ENCODE measurements at places on chromosomes 3 and 15.

- no peak for DNase-seq
Observed at GRCh38 chr3:14512281-14512941, 27.7 kb downstream of the GRIP2 start.

DNA sequence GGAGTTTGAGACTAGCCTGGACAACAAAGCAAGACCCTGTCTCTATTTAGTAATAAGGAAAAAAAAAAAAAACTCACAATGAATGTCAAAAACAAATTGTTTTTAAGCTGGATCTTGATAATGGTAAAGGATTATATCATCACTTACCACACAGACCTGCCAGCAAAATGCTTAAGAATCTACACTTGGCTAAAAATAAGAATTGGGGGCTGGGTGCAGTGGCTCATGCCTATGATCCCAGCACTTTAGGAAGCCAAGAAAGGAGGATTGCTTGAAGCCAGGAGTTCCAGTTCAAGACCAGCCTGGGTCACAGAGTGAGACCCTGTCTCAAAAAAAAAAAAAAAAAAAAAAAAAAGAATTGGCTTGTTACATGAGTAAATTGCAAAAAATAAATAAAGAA lies 31.0 kb downstream of the ACAP2 start:
- DNase-seq = no peak

- DNase-seq = no peak
Observed at GRCh38 chr3:155135003-155135402, 54.9 kb downstream of the MME start.

DNA sequence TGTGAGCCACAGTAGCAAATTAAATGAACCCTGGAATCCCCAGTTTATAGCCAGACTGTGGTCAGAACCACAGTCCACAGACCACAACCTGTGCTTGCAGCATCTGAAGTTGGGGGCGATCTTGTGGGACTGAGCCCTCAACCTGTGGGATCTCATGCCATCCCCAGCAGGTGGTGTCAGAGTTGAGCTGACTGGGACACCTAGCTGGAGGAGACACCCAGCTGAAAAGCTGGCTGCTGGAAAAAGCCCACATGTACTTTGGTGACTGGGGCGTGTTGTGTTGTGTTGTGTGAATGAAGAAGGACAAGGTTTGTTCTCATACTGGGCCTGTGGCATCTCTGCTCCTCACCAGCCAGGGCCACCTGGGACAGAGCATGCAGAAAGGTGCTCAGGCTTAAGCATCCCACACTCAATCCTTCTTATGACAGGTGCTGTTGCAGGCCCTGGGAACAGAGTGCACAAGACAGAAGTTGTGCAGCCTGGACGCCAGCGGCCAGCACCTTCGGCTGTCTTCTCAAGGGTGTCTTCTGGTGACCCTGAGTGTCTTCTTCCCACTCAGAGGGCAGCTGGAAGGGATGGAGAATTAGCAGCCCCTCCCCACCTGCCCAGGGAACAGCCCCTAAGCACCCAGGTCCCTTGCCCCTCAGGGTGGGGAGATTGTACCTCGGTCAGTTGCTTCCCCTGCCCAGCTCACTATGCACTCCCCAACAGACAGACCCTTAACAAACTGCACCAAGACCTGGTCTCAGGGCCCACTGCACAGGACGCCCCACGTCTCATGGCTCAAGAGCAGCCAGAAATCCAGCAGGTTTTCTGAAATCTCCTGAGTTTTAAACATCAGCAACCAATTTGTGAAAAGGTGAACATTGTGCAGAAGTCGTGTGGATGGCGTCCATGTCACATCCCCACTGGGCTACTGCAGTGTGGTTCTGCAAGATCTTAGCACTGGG lies 2.2 kb upstream of the UROC1 start:
- DNase-seq = no peak

GRCh38 chr15:85027033-85027380 lies 45.4 kb downstream of the PDE8A start:
- DNase-seq = no peak

DNA sequence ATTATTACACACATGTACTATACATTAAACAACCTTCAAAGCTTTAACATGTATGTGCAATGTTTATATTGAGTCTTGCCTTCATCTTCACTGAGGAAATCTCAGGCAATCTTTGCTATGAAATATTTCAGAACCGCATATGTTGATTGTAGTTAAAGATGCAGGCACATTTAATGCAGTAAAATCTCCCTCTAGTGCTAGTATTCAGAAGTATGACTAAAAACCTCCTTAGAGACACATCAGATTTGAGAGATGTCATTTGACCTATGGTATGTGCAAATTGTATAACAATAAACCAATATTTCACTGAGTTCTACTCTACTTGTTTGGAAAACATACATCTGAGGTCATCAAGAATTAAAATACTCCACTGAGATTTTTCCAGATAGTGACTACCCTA lies 123.8 kb upstream of the C15orf61 start:
- DNase-seq = no peak

DNA sequence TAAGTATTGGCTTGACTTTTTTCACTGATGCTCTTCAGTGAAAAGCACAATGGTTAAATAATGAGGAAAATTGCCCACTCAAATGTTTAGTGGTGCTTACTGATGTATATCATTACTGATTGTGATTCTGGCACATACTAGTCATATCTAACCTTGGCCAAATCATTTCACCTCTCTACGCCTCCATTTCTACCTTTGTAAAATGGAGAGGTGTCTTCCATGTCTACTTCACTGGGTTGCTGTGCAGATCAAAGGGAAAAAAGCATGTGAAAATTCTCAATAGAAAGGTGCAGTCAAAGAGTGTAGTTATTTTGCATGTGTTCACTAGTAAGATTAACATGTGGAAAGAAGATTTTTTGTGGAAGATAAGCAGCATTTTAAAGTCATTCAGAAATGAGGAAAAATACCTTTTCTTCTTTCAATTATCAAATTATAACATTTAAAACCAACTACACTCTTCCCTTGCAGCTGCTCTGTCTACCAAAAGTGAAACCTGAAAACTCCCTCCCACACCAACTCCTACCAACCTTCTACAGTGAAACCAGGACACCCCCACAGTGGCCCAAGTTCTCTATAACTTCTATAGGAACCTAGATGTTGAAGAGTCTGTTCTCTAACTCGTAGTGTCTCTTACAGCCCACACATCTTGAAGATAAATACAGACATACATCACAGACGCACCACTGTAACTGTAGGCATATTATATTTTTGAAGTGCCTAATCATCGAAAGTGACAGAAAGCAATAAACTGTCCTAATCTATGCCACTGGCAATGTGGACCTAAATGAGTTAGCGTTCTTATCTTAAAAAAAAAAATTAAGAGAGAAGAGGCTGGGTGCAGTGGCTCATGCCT lies 1.4 kb downstream of the CD200R1 start:
- DNase-seq = peak; percentile 32

DNA sequence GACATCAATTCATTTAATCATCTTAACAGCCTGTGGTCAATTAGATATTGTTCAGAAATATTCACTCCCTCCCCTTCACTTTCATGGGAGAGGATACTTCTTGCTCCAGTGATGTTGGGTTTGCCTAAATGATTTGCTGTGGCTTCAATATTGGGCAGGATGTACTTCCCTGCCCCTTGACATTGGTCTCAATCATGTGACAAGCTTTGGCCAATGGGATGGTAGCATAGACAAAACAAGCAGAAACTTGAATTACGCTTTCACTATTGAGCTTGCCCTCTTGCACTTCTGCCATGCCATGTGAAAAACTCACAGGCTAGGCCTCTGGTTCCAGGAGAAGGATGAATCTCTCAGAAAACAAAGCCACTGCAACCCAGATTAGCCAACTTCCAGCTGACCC lies 42.2 kb upstream of the STT3B start:
- no peak for DNase-seq

DNA sequence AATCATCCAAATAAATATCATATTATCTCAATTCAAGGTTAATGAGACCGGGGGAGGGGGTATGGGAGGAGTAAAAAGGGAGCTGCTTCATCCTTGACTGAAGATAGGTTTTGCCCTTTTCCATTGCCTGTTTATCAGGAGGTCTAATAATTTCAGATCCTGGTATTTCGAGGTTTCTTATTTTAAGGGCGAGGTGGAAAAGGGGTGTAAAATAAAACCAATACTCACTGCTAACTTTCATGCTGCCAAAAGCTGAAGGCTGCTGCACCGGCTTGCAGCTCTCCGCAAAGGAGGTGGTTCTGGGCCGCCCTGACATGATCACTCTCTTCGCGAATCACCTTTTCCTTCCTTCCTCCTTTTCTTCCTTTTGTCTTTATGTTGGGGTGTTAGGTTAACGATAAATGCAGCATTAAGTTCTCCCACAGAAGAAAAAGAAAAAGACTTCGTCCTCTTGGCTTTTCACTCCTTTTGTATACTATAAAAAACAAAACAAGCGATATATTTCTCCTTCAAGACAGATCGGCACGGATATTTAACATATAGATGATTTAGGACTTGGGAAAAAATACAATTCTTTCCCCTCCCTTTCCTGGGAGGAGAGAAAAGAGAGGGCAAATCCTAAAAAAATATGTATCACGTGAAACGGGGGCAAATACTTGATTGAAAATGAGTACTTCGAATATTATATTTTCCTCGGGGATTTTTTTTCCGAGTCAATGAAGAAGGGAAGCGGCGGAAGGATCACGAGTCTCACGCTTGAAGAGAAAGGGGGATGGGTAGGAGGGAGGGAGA lies 932 bp downstream of the GSK3B start:
- DNase-seq = no peak

DNA sequence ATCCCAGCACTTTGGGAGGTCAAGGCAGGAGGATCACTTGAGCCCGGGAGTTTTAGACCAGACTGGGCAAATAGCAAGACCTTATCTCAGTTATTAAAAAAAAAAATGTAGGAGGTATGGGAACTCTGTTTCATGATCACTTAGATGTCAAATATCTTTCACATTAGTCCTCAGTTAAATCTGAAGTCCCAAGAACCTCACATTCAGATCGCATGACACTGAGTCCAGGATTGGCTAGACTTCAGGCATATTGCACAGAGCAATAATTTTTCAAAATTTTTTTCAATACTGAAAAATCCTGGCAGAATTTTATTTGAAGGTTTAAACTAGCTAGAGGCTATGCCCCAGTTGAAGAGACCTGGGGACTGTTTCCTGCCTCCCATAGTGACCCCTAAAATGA lies 56.3 kb upstream of the ZNF148 start:
- DNase-seq = no peak

- DNase-seq = no peak
Observed at GRCh38 chr3:77081240-77081661, 41.4 kb downstream of the ROBO2 start.

- no peak for DNase-seq
Observed at GRCh38 chr3:190323246-190323626, 990 bp upstream of the CLDN1 start.

DNA sequence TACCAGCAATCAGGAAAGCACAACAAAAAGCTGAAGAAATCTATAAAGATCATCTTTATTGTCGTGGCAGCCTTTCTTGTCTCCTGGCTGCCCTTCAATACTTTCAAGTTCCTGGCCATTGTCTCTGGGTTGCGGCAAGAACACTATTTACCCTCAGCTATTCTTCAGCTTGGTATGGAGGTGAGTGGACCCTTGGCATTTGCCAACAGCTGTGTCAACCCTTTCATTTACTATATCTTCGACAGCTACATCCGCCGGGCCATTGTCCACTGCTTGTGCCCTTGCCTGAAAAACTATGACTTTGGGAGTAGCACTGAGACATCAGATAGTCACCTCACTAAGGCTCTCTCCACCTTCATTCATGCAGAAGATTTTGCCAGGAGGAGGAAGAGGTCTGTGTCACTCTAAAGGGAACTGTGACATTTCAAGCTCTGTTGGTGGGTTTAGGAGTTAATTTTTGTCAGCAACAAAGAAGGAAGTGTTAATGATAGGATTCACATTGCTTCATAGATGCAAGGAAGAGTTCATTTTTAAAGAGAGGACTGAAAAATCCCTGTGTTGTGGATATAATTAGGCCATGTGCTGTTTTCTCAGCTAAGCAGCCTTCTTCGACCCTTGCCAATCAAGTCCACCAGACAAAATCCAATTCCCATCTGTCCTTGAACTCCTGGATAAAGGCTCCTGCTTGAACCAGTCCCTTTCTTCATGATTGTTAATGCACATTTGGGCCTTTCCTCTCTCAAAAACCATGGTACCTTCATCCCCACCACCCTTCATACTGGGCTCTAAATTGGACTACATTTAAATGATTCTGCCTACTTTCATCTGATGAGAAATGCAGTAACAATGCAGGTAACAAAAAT lies 1.2 kb downstream of the GPR15 start:
- no peak for DNase-seq

DNA sequence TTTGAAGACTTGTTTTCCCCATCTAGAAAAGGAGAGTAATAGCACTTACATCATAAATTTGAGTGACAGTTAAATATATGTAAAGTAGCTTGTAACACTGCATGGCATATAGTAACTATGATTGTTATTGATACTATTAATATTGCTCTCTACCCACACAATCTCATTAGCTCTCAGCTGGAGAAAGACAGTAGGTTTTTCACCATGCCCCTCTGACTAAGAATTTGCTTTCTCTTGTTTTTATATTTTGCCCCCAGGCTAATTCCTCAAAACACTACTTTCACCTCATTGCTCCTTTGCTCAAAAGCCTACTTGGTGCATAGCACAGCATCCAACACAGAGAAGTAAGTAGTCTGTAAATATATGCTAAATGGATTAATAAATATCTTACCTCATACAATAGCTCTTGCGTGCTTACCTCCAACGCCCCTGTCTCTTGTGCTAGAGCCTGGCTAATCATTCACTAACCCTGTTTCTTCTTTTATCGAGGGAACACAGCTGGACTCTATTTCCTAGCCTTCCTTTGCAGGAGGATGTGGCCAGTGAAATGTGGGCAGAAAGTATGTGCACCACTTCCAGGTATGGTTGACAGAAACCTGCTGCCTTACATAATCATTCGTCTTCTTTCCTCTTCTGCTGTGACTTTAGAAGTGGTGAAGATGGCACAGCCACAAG lies 190.0 kb downstream of the PLCH1 start:
- no peak for DNase-seq

- peak; percentile 54 for DNase-seq
Observed at GRCh38 chr3:184289426-184289938, 9.6 kb upstream of the PSMD2 start.

GRCh38 chr15:90234096-90234988 lies at the start of gene GDPGP1:
Gene GDPGP1 (plus strand): TSS chr15:90234209. CDS start chr15:90240909, 6,700 bp downstream.
- no peak for DNase-seq

DNA sequence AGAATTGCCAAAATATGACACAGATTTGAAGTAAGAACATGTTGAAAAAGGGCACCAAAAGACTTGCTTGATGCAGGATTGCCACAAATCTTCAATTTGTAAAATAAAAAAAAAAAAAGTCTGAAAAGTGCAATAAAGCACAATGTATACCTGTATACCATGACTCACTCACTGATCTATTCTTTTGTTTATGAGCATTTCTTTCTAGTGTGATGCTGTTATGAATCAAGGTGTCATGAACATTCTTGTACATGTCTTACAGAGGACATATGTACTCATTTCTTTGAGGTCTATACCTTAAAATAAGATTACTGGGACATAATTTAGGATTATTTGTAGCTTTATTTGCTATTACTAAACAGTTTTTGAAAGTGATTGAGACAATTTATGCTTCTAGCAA lies 464.9 kb upstream of the RBMS3 start:
- DNase-seq = no peak

- no peak for DNase-seq
Observed at GRCh38 chr3:154730186-154730585, 300.2 kb upstream of the GPR149 start.
